ENCODE measurements at places on chromosomes 11 and 22.
A peak's percentile ranks its signal among the peaks of the same experiment; 100 is the strongest.

DNA sequence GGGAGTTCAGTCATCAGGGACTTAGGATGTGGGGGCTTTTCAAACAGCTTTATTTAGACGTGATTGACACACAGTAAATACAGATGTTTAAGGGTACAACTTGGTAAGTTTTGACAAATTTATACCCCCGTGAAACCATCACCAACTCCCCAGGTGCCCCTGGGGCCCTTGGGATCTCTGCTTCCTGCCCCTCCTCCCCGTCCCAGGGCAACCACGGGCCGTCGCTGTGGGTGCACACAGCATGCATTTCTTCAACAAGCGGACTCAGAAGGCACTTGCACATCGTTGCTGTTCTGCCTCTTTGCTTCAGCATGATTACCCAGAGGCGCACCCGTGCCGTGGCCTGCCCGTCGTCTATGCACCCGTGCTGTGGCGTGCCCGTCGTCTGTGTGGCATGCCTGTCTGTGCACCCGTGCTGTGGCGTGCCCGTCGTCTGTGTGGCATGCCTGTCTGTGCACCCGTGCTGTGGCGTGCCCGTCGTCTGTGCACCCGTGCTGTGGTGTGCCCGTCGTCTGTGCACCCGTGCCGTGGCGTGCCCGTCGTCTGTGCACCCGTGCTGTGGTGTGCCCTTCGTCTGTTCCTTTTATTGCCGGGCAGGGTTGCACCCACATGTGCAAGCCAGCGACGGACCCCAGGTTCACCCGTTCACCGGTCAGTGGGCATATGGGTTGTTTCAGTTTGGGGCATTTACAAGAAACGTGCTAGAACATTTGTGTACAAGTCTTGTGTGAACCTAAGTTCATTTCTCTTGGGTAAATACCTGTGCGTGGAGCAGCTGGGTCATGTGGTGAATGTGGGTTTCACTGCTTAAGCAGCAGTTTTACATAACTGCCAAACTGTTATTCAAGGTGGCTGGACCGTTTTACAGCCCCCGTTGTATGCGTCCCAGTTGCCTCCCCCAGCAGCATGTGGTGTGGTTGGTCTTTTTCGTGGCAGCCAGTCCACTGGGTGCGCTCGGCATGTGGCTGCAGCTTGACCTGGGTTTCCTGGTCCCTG is 8.3 kb downstream of the CD81 start:
- DNase-seq: no peak

GRCh38 chr11:39542460-39542859 is 1917.0 kb downstream of the LRRC4C start:
- DNase-seq: no peak

GRCh38 chr11:96001037-96001436 is 77.1 kb upstream of the MTMR2 start:
- DNase-seq: peak; percentile 80

DNA sequence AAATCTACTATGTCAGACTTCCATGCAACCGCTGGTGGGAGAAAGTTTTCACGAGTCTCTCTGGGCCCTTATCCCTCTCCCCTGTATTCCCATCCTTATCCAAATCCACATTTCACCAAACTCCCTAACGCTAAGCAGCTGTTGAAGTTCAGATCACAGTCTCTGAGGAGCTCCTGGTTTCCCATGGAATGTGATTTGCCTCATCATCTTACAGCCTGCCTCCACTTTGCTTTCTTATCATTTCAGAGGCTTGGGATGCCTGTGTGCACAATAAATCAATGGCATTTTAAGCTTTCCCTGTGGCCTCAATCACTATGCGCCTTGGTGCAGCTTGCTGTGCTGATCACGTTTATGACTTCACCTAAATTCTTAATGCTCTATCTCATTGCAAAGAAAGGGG is 352.4 kb upstream of the FAT3 start:
- no peak for DNase-seq

DNA sequence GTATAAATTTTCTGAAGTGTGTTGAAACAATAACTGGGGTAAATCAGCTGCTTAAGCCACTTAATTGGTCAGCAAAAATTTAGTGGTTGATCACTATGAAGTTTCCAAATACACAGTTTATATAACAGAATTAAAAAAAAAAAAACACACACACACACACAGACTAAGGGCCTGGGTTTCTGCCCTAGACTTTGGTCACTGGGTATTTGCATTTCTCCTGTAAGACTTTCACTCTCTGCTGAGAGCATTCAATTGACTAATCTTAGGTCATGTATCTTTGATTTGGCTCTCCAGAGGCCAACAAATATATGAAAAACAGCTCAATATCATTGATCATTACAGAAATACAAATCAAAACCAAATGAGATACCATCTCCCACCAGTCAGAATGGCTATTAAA is 214.3 kb downstream of the KCNA4 start:
- DNase-seq: no peak

DNA sequence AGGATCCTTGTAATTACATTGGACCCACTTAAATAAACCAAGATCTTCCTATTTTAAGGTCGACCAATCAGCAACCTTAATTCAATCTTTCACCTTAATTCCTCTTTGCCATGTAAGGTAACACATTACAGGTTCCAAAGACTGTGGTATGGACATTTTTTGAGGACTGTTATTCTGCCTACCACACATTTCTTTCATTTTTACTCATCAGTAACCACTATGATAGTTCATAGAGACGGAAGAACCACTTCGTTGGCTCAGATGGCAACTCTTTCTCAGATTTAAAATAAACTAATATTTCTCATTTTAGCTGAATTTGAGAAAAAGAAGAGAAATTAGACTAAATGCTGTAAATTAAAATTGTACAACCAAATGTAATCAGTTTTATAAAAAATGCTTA is 96.3 kb downstream of the PAX6 start:
- DNase-seq: no peak

GRCh38 chr11:127789927-127790326 is 789.4 kb upstream of the KIRREL3 start:
- no peak for DNase-seq

- no peak for DNase-seq
These were observed 20.1 kb upstream of the SORL1 start for GRCh38 chr11:121431820-121432526.

- no peak for DNase-seq
These were observed 102.8 kb downstream of the GGTLC2 start for GRCh38 chr22:22746963-22747933.

DNA sequence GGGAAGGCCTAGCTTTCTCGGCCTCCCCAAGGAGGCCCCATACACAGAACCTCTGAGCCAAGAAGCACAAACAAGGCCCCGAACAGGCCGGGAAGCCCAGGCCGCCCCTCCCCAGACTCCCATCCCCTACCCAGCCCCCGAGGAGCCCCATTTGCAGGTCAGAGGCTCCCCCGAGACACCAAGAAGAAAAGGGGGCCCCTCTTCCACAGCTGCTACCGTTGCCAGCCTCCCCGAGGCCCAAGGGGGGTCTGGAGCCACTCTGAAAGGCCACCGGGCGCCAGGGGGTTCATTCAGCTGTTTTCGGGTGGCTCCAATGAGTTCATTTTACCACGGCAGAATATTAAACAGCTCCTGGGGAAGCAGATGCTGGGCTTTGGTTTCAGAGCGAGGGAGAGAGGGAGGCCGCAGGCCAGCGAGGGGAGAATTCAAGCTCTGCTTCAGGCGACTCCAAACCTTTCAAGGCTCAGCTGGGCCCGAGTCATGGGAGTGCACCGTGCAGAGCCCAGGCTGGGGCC is 28.5 kb downstream of the MN1 start:
- no peak for DNase-seq

- DNase-seq: no peak
These were observed 533 bp downstream of the SERGEF start for GRCh38 chr11:18012122-18012905.

GRCh38 chr11:12112750-12113149 is 2.4 kb downstream of the MICAL2 start:
- no peak for DNase-seq

GRCh38 chr11:2293531-2293971 is 8.2 kb downstream of the C11orf21 start:
- DNase-seq: peak; percentile 27

GRCh38 chr11:28412029-28412428 is 303.8 kb downstream of the METTL15 start:
- DNase-seq: no peak

DNA sequence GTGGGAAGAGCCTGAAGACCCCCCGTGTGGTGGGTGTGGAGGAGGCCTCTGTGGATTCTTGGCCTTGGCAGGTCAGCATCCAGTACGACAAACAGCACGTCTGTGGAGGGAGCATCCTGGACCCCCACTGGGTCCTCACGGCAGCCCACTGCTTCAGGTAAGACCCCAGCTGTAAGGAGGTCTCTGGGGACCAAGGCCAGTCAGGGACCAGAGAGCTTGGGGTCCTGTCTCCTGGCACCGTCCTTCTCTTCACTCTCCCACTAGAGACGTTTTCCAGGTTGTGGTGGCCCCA is 24.9 kb upstream of the SMIM35 start:
- peak; percentile 57 for DNase-seq

DNA sequence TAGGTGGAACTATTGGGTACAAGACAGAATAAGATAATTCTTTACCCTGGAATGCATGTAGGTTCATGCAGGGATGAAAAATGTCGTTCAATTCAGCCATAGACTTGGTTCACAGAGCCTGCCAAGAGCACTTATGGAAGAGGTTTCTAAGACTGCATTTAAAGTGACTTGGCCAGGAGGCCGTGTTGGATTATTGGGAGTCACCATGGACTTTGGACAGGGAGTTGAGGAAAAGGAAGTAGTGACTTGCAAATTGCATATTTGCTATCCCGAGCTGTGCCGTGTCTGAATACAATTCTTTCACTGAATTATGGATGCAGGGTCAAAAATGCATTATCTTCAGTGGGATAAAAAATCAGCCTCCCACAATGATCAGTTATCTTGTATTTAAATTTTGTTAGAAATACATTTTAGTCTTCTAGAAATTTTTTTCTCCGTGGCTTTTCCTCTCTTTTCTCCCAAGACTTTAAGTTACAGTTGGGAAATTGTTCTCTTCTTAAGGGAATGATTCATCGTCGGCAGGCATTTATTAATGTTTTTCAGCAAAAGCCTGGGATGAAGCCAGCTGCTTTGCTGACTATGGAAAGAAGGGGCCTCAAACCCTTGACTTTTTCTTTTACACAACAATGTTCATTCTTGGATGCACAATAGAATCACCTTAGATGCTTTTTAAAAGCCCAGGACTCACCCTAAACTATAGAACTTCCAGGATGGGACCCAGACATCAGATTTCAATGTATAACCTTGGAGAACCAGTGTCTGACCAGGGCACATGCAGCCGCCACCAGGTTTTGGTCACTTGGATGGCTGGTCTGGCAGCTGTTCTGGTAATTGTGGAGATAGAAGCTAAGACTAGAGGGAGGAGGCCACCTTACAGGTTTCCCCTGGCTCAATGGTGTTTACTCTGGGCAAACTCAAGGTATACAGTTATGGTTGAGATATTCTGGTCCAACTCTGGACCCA is 70.8 kb downstream of the FAT3 start:
- no peak for DNase-seq

GRCh38 chr11:2816941-2817421 is 68.6 kb downstream of the CDKN1C start:
- no peak for DNase-seq

DNA sequence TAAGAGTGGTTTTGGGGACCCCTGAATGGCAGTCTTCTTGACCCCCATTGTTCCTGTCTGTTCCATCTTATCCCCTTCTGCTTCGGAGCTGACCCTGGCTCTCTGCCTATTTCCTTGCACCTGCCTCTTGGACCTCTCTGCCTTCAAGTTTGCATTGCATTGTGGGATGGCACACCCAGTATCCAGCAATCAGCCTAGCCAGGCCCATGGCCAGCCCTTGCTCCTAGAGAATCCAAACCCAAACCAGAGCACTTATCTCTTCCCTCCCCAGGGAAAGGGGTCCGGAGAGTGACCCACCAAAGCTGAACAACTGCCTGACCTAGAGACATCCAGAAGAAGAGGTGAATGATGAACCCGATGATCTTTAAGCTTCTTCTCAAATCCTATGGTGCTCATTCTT is 607.3 kb upstream of the CADM1 start:
- no peak for DNase-seq

- no peak for DNase-seq
These were observed 81.6 kb downstream of the TEAD1 start for GRCh38 chr11:12755510-12756453.

- DNase-seq: no peak
These were observed 53.6 kb downstream of the SYT13 start for GRCh38 chr11:45232341-45233080.

DNA sequence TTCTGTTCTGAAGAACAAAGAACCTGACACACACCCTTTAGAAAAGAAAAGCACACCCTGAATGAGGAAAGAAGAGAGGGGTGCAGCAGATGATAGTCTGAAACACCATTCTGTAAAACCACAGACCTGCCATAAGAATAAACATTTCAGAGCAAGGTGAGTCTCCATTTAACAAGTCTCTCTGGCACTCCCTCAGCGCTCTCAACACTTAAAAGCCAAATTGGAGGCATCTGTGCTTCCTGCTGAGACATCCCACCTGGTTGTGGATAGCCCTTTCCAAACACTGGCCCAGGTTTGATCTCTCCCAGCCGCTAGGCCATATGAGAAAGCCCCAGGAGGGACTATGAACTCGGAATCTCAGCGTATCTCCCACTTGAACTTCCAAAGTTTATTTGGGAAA is 36.3 kb downstream of the ETS1 start:
- no peak for DNase-seq

GRCh38 chr11:73818846-73819245 is 31.2 kb downstream of the MRPL48 start:
- no peak for DNase-seq

DNA sequence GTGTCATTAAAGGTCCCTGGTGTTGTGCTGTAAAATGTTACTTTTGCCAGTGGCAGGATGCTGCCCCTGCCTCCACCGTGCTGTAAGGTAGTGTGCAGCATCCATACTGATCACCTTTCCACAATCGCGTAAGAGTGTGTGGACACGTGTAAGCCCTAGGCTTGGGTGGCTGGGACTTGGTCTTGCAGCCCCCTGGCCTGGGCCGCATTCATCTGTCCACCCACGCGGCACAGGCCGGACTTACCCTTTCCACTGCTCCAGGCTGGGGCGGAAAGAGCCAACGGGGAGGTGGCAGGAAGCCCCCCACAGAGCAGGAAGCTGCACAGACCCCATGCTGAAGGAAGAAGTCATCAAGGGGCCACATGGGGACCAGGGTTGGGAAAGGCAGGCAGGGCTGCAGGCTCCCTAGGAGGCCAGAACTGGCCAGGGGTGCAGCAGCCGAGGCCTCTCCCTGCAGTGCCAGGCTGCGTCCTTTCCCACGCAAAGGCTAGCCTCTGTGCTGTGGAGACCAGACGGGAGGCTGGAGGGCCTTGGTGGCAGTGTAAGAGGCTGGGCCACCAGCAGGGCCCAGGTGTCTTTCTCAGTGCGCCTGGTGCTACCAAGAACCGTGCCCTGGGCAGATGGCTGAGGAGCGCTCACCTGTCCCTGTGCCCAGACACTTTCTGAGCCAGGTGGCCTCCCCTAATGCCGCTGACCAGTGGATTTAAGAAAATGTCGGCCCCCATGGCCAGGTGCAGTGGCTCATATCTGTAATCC is 11.7 kb upstream of the TMEM191C start:
- no peak for DNase-seq

- DNase-seq: no peak
These were observed 42.8 kb upstream of the ALKBH3 start for GRCh38 chr11:43837879-43838278.

DNA sequence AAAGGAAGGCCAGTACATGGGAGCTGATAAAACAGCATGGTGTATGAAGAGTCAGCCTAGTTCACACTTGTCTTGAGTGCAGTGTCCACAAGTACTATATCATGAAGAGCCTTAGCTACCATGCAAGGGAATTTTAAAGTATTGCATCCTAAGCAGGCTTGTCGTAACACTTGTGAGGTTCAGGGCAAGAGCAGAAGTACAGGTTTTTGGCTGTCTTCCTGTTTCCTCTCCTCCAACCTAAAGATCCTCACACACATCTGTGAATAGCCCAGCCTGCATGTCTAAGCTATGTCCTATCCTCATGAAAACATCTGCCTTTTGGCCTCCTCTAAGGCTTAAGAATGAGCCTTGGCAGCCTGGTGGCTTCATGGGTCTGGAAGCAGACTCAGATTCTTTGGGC is 34.6 kb upstream of the TMEM123 start:
- DNase-seq: no peak

All from cardiac septum (tissue), 1 donor.